ENCODE measurements at places on chromosomes 3 and 15.

GRCh38 chr15:43151688-43152087, 18.3 kb downstream of the TMEM62 start:
- DNase-seq = no peak

DNA sequence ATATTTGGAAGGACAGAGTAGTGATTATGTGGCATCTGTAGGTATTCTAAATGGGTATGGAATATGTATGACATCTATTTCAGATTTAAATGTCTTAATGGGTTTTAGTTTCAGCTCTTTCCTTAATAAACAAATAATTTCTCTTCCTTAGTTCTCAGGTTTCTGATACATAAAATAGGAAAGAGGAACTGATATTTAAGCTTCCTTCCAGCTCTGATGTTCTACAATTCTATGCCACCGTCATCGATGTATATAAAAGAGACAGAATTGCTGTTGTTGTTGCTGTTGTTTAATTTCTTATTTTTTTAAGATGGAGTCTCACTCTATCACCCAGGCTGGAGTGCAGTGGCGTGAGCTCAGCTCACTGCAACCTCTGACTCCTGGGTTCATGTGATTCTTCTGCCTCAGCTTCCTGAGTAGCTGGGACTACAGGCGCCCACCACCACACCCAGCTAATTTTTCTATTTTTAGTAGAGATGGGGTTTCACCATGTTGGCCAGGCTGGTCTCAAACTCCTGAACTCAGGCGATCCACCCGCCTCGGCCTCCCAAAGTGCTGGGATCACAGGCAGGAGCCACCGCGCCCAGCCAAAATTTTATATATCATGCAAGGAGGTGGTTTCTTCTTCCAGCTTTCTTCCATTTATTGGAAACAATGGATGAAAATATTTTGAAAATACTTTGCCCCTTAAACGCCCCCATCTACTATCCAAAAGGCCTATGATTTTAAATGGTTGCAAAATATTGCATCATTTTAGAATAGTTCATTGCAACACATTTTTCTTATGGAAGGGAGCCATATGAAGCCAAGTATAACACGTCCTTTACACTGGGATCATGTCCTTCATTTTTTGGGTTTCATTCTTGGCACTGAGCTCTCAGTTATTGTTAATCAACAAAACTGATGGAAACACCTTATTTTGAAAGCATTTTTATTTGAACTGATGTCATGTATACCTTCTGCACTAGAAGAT, 13.9 kb upstream of the C15orf61 start:
- DNase-seq = no peak

DNA sequence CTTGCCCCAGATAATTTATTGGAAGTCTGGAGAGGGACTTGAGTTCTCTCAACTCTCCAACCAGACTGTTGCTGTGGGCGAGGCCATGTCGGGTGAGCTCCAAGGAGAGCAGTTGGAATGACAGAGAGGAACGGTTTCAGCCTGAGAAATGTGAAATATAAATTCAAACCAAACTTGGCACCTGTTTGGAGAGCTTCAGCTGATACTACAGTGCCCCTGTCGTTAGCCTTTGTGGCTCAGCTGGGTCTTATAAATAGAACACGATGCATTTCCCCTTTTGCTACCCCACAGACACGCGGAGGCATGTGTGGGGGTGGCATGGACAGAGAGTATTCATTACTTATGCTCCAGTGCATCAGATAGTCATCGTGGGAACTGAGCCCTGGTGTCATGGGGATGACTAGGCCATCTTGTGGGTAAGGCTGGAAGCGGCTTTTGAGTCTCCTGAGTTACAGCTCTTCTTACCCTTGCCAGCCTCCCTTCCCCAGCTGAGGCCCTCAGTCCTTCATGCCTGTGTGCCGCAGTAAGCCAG, 15.6 kb downstream of the SMAD3 start:
- DNase-seq = peak; percentile 51

GRCh38 chr15:44596511-44597010, 59.6 kb downstream of the EIF3J start:
- no peak for DNase-seq

- DNase-seq = no peak
Observed at GRCh38 chr3:184619369-184619768, 57.8 kb downstream of the EPHB3 start.

DNA sequence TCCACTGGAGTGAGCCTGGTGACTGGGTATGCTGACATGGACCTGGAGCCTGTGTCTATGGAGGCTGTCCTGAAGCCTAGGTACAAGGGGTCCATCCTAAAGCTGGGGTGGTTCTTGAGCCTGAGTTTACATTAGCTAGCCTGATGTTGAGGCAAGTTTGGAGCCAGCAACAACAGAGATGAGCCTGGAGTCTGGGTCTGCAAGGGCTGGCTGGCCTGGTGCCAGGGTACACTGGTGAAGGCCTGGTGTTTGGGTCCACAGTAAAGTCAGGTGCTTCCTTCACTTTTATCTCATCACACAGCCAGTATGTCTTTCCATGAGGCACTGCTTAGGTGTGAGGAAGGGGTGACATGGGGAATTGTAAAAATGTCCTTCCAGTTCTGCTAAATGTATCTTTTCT, 49.5 kb downstream of the TP63 start:
- DNase-seq = no peak

GRCh38 chr15:67463488-67463887, 57.4 kb upstream of the C15orf61 start:
- DNase-seq = no peak

GRCh38 chr3:100953103-100953502, 40.1 kb downstream of the ABI3BP start:
- no peak for DNase-seq

DNA sequence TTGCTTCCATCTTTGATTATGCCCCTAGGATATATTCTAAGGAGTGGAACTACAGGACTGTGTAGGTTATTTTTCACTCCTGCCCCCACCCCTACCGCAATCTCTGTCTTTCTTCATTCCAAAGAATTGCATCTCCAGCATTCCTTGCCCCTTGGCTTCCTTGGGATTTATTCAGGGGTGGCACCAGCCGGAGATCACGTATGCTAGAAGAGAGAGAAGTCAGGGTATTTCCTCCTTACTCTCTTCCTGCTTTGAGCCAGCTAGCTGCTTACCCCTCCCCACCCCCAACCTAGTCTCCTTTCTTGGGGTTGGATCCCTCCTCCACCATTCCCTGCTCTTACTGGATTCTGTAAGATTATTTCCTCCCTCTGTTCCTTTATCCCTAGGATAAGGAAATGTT, 35.0 kb upstream of the DENND4A start:
- DNase-seq = no peak

- no peak for DNase-seq
Observed at GRCh38 chr3:197674741-197675562, 61.8 kb downstream of the RUBCN start.

GRCh38 chr3:139198186-139198585, 145.6 kb upstream of the MRPS22 start:
- no peak for DNase-seq

DNA sequence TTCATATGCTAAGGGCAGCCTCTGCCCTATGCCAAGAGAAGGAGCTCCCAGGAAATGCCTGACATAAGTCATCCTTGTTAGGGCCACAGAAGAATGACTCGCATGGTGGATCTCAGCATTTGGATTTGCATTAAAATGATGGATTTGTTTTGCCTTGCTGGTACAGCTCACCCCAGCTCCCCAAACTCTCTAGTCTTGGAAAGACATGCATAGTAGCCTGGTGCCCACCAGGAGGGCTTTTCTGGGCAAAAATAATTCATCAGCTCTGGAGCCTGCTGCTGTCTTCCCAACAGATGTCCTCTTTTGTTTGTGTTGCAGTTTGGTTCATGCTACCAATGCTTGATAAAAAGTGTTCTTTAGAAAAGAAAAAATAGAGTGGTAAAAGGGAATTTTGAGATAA, 833.0 kb downstream of the AGBL1 start:
- no peak for DNase-seq

DNA sequence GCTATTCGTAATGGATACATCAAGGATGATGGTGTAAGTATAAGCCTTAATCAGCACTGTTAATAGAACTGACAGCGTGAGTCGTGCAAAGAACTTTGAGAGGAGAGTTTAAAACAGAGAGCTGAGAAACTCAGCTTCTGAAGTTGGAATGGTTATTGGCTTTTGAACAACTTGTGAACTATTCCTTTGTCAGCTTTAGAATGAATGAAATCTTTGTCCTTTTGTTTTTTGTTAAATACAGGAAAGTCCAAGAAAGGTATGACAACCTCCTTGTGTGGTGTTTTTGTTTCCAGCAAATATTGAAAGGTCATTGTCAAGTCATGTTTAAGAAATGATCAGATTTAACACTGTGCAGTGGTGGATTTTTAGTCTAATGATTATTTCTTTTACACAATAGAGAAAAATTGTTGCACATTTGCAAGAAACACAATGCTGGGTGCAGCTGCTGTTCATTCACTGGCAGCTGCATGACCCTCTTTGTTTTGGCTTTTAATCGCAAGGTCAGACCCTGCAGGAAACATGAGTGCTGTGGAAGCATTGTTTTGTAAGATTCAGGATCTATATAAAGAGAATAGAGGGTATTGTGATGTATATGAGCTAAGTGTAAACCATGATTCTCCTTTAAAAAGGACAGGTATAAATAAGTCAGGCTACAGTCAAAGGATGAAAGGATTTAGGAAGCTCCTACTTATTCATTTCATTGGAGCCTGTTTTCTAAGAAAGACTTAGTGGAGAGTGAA, 21.7 kb upstream of the ABHD10 start:
- DNase-seq = no peak

GRCh38 chr15:75776065-75776423, 63.4 kb upstream of the CSPG4 start:
- DNase-seq = no peak

DNA sequence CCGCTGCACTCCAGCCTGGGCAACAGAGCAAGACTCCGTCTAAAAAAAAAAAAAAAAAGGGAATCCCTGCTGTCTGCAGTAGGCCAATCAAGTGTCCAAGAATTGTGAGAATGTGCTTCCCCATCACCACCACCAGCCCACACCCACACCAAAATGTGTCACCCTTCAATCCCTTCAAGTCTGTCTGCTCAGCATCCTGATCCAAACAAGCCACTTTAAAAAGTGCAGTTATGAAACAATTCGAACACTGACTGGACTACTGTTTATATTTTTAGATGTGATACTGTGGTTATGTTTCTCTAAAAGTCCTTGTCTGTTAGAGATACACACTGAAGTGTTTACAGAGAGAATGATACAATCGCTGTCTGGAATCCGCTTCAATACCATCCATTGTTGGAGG, 78.1 kb upstream of the CGNL1 start:
- DNase-seq = no peak

GRCh38 chr3:61618871-61619270, 57.5 kb downstream of the PTPRG start:
- no peak for DNase-seq

DNA sequence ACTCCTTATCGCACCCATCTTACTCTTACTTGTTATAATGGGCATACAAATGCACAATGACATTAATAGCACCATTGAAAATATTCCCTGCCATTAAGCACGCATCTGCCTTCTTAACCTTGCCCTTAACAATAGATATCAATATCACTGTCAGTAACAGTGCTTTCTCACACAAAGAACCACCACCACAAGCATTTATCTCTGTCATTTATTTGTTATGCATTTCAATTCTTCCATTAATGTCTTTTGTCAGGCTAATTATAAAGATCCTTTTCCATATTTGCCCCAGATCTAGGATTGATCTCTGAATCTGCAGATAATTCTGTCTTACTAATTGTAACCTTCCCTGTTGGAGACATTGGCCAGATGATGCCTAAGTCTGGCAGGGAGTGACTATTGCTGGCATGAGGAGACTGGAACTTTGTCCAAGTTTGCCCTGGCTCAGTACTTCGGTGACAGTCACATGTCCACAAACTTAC, 419.6 kb upstream of the TGFBR2 start:
- DNase-seq = no peak

Data from activated CD8-positive, alpha-beta memory T cell treated with anti-CD3 and anti-CD28 coated beads for 4 hours (primary cell).